ENCODE measurements at places on chromosomes 11 and 22. TPM values are rescaled to one million over a fixed set of nuclear protein-coding genes. Genes with fewer than 3 reads are reported as not detected.

The TSGA10IP gene
- total RNA-seq = not detected

The GGT5 gene
- 16.6 TPM for total RNA-seq

The C22orf31 gene
- total RNA-seq = not detected

The ANGPTL5 gene
- total RNA-seq = not detected

The ACRV1 gene
- total RNA-seq = not detected

The POU2AF3 gene
- total RNA-seq = not detected

The BEST1 gene
- total RNA-seq = 4.1 TPM

- no peak for DNase-seq
- H3K27me3 ChIP-seq = no peaks in the 10 kb centered on the region
- H3K4me3 ChIP-seq = no peak overlapping the region
- H3K27ac ChIP-seq = no peak overlapping the region
- H3K36me3 ChIP-seq = no peaks in the 10 kb centered on the region
Measured at GRCh38 chr11:123775715-123776549, 21.6 kb upstream of the OR6X1 start.

DNA sequence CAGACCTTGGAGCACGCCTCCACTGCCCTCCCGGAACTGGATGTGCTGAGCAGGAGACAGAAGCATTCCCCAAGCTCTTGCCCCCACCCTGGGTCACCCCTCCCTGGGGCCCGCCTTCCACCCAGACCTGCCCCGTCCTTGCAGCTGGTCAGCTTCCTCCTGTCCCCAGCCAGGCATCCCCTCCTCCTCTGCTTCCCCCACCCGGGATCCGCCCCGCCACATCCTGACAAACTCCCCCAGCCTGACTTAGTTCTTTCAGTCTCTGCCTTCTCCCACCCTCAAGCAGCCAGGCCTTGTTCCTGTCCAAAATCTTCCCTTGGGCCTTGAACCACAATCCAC, 1.1 kb upstream of the PLXNB2 start:
- peaks cover 50% of the 10 kb centered on the region for H3K4me1 ChIP-seq
- peak overlapping the region; percentile 71 for H3K27ac ChIP-seq
- no peak for DNase-seq
- no peak overlapping the region for H3K4me3 ChIP-seq
- H3K27me3 ChIP-seq = no peaks in the 10 kb centered on the region

DNA sequence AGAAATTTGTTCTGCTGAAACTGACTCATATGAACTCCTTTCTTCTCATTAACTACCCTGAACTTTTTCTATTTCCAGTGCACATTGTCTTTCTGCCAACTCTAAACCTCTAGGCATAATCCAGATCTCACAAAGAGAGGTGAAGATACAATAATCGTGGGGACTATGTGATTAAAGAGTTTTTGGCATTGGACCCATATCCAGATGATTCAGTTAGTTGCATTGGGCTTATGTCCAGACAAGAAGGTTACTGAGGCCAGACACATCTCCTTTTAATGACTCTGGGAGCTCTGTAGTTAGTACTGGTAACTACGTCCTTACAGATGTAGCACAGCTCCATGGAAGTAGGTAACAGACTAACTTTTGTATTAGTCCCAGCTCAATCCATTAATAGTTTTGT, 273.0 kb downstream of the CASP12 start:
- H3K36me3 ChIP-seq = no peaks in the 10 kb centered on the region
- no peaks in the 10 kb centered on the region for H3K27me3 ChIP-seq
- no peaks in the 10 kb centered on the region for H3K4me1 ChIP-seq
- DNase-seq = no peak
- H3K4me3 ChIP-seq = no peak overlapping the region
- no peak overlapping the region for H3K27ac ChIP-seq

DNA sequence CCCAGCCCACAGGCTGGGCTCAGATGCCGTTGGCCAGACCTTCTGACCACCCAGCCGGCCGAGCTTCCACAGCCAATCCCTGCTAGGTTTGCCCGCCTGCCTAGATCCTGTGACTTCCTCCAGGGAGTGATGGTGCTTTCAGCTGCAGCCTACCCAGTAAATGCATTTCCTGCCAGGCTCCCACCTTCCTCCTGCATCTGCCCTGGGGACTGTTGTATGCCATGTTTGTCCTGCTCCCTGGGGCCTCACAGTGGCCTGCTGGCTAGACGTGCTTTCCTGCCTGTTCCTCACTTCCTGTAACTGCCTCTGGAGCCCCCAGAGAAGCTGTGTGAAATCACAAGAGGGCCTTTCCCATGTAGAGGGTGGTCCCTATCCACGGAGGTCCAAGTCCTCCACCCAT, 86.2 kb downstream of the GALNT18 start:
- H3K4me3 ChIP-seq = no peak overlapping the region
- DNase-seq = no peak
- H3K4me1 ChIP-seq = peaks cover 33% of the 10 kb centered on the region
- H3K36me3 ChIP-seq = no peaks in the 10 kb centered on the region
- H3K27ac ChIP-seq = no peak overlapping the region
- no peaks in the 10 kb centered on the region for H3K27me3 ChIP-seq

DNA sequence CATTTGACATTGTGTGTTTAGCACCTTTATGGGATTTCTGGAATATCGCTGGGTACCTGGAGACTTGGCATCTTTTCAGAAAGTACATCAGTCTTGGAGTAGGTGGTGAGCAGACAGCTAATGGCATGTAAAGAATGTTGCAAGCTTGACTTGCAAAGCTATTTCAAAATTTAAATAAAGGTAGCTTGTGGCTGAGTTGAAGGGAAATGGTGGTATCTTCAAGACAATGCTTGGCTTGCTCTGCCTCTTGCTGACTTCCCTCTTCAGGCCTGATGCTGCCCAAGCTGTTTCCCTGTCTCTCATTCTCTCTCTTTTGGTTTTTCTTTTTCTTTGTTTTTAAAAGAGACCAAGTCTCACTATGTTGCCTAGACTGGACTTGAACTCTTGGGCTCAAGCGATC, 13.2 kb downstream of the ZNRF3 start:
- H3K4me3 ChIP-seq = no peak overlapping the region
- peaks cover 39% of the 10 kb centered on the region for H3K4me1 ChIP-seq
- no peak for DNase-seq

- H3K27ac ChIP-seq = no peak overlapping the region
- H3K4me1 ChIP-seq = peaks cover 17% of the 10 kb centered on the region
- no peak overlapping the region for H3K4me3 ChIP-seq
- no peaks in the 10 kb centered on the region for H3K27me3 ChIP-seq
- DNase-seq = no peak
- H3K36me3 ChIP-seq = no peaks in the 10 kb centered on the region
Measured at GRCh38 chr11:87355596-87355995, 317.9 kb downstream of the TMEM135 start.

DNA sequence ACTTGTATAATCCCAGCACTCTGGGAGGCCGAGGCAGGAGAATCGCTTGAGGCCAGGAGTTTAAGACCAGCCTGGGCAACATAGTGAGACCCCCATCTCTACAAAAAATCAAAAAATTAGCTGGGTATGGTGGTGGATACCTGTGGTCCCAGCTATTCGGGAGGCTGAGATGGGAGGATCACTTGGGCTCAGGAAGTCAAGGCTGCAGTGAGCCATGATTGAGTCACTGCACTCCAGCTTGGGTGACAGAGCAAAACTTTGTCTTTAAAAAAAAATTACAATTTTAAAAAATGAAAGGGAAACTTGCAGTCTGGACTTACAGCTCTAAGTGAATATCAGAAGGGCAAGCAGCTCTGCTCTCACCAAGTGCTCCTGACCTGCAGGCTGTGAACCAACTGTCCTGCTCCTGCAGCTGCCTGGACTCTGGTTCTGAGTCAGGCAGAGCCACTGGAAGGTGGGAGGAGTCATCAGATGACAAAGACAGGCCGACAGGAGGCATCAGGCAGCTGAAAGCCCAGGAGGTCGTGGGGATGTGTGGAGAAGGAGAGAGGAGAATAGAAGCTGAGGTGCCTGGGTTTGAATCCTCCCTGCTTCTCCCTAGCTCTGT, 9.6 kb downstream of the SMTNL1 start:
- H3K27ac ChIP-seq = no peak overlapping the region
- H3K4me3 ChIP-seq = no peak overlapping the region
- H3K4me1 ChIP-seq = no peaks in the 10 kb centered on the region
- no peaks in the 10 kb centered on the region for H3K27me3 ChIP-seq
- peaks cover 42% of the 10 kb centered on the region for H3K36me3 ChIP-seq
